ENCODE measurements at places on chromosomes 7 and 10. TPM values are rescaled to one million over a fixed set of nuclear protein-coding genes. Genes with fewer than 3 reads are reported as not detected.

DNA sequence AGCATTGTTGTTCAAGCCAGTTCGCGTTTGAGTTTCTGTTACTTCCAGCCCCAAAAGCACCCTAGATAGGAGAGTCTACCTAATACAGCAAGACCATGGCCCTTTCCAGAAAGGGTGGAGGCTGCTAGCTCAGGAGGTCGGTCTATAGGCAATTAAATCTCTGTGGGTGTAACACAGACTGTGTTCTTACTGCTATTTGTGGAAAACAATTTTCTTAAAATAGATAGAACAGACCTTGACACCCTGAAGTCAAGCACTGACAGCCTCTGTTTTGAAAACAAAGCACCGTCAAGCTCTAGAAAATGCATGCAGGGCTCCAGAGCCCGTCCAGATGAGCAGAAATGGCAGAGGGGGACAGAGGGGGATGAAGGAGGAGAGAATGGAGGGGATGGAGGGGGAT is 156.6 kb downstream of the PRKAG2 start:
- no peak for DNase-seq

- no peak for DNase-seq
These were observed 79.0 kb downstream of the PRR15 start for GRCh38 chr7:29642494-29643155.

DNA sequence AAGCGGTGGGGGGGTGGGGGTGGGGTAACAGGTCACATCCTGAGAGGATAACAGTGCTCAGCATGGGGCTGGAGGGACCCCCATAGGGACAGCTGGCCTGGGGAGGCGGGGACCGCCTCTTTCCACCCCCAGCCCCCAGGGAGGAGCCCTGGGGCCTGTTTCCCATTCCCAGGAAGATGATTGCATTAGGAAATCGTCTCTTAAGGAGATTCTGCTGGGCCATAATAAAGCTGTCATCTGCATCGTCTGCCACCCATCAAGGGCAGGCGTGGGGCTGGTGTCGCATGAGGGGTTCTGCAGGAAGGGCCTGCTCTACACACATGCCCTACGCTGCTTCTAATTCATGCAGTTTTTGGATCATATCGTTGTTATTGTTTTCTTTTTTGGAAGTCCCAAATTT is 17.2 kb downstream of the RET start:
- DNase-seq: no peak

- DNase-seq: no peak
These were observed 368.4 kb downstream of the TFEC start for GRCh38 chr7:115662120-115662519.

The NSUN5 gene
- polyA plus RNA-seq: 18.6 TPM

Data from renal cortex interstitium (tissue), 15 donors.